Tongue (tissue), 3 donors: ENCODE measurements at places on chromosomes 1 and 21. TPM values are rescaled to one million over a fixed set of nuclear protein-coding genes. Genes with fewer than 3 reads are reported as not detected.
A peak's percentile ranks its signal among the peaks of the same experiment; 100 is the strongest.

The HES3 gene
- not detected for total RNA-seq

The TIMM17A gene
- total RNA-seq, result 33.1 TPM

The LENEP gene
- not detected for total RNA-seq

The GSTM5 gene
- 4.4 TPM for total RNA-seq

The KIAA1614 gene
- 10.2 TPM for total RNA-seq

The SERPINC1 gene
- total RNA-seq, result not detected

The TNFRSF25 gene
- total RNA-seq, result 33.0 TPM

The NMNAT2 gene
- total RNA-seq, result 0.72 TPM

DNA sequence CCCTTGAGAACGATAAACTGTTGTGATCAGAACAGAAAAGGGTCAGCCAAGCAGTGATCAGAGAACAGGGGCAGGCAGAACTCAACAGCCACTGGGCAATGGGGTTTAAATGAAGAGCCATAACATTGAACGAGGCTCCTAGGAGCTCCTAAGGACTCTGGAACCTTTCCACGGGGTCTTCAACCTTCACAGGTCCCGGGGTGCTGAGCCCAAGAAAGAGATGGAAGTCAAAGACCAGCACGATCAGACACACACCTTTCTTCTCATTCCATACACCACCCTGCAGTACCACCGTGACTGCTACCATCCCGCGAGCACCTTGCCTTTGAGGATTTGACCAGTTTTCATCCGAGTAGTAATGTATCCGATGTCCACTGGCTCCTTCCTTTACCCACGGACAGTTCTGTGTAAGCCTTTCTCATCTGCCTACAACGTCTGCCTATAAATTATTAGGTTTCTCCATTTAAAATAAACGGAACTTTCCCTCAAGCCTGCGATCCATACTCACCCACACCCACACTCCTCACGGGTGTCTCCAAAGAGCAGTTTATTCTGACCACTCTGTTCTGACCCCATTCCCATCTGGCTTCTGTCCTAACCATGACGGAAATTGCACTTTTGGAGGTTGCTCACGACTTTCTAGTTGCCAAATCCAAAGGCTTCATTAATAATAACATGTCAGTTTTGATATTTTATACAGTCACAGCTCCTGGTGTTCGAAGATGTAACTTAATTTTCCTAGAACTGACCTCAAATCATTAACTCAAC lies 16.8 kb upstream of the HHAT start:
- DNase-seq, result no peak

- no peak for DNase-seq
Observed at GRCh38 chr1:4678066-4678717, 23.8 kb downstream of the AJAP1 start.

DNA sequence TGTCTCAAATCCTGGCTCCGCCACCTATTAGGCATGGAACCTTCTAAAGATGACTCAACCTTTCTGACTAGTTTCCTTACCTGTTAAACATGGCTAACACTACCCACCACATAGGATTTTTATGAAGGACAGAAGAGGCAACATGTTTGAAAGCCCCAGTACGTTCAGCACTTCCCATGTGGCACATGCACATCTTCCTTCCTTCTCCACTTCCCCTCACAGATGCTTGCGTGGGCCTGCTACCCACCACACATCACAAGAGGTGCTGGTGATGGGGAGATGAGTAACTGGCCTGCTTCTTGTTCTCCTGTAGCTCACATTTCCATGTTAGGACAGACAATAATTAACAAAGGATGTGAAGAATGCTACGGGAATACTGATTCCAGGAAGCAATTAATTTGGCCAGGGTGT lies 7.1 kb downstream of the ZBTB21 start:
- no peak for DNase-seq

DNA sequence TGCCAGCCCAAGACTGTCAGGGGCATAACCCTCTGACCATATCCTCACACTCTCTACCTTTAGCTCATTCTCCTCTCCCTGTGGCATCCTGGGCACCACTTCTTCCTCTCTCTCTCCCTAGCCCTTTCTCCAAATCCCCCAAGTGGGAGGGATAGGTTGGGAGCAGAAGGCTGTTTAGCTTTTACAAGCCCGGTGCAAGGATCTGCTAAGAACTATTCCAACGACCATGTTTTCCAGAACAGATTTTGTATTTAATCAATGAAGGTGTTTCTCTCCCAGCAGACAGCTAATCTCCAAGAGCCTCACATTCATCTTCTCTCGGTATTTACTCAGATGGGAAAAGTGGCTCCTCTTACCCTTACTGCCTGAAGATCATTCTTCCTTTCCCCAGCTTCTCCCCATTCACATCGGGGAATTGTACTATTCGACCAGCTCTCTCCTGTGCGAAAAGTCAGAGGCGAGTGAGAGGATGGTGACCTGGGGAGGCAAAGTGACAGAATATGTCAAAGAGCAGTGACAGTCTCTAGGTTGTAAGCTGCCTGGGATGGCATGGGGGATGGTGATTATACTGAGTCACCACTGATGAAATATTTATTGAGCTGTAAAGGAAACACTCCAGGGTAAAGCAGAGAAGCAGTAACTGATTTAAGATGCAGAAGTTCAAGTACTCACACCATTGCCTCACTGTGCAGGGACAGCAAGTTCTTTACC lies 47.0 kb upstream of the RBM15 start:
- DNase-seq, result no peak

DNA sequence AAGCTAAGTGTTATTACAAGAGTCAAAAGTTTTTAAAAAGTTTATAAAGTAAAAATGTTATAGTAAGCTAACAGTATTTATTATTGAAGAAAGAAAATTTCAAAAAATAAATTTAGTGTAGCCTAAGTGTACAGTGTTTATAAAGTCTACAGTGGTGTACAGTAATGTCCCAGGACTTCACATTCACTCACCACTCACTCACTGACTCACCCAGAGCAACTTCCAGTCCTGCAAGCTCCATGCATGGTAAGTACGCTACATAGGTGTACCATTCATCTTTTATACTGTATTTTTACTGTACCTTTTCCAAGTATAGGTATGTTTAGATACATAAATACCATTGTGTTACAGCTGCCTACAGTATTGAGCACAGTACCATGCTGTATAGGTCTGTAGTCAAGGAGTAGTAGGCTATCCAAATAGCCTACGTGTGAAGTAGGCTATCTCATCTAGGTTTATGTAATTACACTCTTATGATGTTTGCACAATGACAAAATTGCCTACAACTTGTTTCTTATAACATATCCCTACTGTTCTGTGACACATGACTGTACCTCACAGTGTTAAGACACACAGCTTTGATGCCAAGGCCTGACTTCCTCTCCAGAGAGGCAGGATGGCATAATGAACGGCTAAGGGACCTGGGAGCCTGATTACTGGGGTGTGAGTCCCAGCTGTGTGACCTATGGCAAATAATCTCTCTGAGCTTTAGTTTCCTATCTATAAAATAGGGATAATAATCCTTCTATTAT lies 12.7 kb downstream of the DHCR24 start:
- no peak for DNase-seq

DNA sequence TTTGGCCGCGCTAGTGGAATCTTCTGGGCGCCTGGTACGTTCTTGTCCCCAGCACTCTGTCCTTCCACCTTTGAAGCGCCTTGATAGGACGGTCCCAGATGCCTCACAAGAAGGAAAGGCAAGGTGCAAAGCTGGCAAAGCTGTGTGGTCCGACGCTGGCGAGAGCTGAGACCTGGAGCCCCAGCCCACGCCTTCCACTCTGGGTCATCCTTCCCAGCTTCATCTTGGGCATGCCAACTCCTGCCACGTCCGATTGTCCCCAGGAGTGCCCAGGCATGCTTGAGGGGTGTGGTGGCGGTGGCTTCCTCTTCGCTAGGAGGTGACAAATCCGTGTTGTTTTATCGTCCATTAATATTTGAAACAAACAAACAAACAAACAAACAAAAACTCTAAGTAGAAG lies 123.9 kb upstream of the DPYD start:
- no peak for DNase-seq

- DNase-seq, result no peak
Observed at GRCh38 chr21:37783016-37783415, 133.2 kb downstream of the KCNJ6 start.

DNA sequence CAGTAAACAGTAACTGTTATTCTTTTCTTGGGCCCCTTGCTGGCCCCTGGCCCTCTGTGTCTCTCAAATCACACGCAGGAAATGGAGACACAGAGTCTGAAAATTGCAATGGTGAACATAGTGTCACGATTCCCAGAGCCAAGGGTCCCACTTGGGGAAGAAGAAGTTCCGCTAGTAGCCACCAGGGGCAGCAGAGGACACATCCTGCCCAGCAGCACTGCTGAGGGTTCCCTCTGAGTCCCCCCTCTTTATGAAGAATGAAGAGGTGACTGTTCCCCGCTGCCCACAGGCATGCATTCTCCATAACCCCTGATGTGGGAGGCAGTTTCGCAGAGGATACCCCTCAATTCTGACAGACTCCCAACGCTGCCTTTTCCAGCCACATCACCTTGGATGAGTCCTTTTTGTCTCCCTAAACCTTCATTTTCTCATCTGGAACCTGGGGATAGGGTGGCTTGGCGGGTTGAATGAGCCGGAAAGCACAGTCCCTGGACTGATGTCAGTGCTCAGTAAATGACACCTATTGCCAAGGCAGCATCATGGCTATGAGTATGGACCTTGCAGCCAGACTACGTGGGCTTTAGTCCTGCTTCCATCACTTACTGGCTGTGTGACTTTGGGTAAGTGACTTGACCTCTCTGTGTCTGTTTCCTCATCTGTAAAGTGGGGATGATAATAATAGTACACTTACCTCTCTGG lies 238.0 kb upstream of the TMEM51 start:
- peak; percentile 81 for DNase-seq

GRCh38 chr1:210328032-210328745 lies 513 bp upstream of the HHAT start:
- DNase-seq, result no peak

- peak; percentile 81 for DNase-seq
Observed at GRCh38 chr1:85465099-85465785, at the start of gene DDAH1. Gene DDAH1, minus strand, starts transcription at chr1:85465159. Its CDS starts 114 bp downstream, at chr1:85465045.

DNA sequence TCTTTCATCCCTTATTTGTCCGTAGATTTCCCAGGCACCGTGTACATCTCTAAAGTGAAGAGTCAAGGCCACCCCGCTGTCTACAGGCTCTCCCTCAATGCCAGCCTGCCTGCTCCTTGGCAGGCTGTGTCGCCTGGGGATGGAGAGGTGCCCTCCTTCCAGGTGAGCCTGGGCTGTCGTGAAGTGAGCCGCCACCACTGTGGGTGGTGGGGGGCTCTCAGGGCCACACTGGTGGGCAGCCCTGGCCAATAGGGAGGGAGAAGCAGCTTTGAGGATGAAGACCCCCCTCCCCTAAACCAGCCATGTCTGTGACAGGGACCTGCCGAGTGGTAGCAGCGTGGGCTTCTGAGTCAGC lies 46.2 kb downstream of the DISP3 start:
- no peak for DNase-seq

DNA sequence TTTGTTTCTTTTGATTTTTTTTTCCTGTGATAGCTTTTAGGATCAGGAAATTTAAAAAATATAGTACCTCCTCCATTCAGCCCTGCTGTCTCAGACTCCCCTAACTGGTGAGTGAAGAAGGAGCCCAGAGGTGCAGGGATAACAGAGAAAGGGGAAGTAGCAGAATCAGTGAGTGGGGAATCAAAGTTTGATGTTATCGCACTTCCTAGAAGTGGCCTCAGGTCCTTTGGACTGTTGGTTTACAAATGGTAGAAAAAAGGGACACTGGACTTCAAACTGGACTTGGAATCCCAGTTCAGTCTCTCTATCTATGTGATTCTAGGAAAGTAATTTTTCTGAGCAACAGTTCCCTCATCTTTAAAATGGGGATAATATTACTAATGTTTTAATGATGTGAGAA lies 99.5 kb downstream of the FGGY start:
- DNase-seq, result no peak
